Transverse colon (tissue), 4 donors: ENCODE measurements at places on chromosomes 7 and 10. TPM values are rescaled to one million over a fixed set of nuclear protein-coding genes. Genes with fewer than 3 reads are reported as not detected.

Gene ITPRID1
- 3.0 TPM for total RNA-seq

DNA sequence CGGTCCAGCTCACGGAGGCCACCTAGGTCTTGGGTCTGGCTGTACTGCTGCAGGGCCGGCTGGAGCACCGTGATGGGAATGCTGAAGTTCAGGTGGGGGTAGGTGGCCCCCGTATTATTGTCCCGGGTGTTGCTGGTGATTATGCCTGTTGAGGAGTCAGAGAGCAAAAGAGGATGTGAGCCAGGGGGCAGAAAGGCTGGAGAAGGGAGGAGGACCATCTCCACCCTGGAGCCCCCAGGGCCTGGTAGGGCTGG lies 6.6 kb downstream of the TYSND1 start:
- DNase-seq = no peak

Gene SPAM1
- total RNA-seq = not detected

DNA sequence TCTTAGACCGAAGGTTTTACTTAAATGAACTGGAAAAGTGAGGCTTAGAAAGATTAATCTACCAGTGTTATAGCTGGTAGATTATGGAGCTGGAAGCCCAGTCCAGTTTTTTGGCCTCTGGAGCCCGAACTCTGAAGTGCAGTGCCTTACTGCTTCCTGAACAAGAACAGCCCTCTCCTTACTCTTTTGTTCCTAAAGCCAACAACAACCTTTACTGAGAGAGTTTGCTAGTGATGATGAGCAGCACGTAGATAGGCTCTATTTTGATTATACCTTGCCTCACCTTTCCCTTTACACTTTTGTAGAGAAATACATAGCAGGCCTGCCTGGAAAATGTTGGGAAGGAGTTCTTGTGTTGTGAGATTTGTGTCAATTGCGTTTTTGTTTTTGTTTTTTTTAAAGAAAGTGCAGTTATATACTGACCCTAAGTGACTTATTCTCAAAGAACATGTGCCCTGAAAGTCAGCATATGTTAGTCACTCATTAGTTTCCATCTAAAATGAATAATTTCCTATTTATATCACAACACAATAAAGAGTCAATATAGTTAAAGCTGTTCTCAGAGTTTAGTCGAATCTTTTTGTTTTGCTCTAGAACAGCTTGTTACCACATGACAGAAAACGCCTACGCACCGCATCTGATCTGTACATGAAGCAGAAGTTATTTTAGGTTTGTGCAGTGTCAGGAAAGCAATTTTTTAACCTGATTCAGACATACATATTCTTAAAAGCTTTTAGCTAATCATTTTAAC lies 33.0 kb downstream of the PLEKHA1 start:
- DNase-seq = no peak

Gene SFRP5
- 4.6 TPM for total RNA-seq

- no peak for DNase-seq
Observed at GRCh38 chr10:83666762-83667161, 472.5 kb upstream of the GHITM start.

DNA sequence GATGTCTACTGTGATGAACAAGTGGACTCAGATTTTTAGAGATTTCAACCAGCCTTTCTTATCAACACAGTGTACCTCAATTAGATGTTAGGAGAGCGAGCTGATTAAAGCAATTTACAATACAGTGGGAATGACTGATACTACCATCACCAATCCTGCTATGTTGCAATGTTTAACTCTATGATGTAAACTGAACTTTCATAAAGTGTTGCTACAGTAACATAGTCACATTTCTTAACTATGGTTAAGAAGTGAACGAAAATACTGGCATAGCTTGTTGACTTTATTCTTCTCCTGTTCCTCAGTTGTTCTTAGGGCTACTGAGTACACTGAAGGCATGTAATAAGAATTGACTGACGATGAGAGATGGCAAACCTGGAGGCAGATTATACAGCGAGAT lies 139.8 kb downstream of the MYOF start:
- DNase-seq = no peak

Gene TAS2R5
- 7.5 TPM for total RNA-seq
